ENCODE measurements at places on chromosomes 11 and 22.

DNA sequence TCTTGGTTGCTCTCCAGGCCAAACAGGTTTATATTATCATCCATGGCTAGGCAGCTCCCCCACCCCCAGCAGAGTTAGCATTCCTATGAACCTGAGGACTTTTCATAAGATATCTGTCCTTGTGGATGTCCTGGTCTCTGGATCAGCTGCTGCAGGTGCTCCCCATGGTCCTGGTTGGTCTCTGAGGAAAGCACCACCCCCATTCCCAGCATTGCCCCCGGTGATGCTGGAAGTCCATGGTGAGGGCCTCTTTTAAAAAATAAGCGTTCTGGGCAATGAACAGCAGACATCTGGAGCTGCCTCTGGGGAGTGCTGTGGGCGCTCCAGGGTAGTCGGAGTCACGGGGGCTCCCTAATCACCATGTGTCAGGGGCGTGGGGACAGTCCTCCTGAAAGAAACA lies 26.6 kb downstream of the DKK3 start:
- no peak for DNase-seq

GRCh38 chr11:128695539-128696221 lies 1.8 kb downstream of the FLI1 start:
- no peak for DNase-seq

DNA sequence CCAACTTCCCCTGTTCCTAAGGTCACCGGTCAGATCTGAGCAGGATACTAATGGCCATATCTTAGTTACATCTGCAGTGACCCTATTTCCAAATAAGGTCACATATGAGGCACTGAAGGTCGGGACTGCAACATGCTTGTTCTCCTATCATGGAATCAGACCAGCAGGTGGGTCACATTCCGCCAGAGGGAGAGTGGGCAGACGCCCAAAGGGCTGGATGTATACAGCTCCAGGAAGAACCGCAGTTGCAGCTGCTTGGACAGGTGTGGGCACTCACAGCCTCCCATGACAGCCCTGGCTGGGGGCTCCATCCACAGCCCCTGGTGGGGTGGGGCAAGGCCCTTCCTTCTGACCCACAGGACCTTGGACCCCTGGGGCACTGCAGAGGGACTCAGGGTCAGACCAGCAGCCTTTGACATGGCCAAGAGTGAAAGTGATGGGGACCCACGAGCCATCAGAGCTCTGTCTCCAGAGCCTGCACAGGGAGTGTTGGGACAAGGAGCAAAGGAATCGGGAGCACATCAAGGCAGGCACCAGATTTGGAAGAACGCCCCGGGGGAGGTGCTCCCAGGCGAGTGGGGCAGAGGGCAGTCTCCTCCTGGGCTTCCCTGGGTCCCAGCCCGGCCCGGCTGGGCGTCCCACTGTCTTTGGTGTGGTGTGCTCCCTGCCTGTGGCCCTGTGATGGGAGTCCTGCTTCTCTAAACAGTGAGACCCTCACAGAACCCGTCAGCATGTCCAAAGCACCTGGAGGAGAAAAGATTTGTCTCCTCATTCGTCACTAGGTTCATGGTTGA lies 13.3 kb upstream of the CD81 start:
- no peak for DNase-seq

DNA sequence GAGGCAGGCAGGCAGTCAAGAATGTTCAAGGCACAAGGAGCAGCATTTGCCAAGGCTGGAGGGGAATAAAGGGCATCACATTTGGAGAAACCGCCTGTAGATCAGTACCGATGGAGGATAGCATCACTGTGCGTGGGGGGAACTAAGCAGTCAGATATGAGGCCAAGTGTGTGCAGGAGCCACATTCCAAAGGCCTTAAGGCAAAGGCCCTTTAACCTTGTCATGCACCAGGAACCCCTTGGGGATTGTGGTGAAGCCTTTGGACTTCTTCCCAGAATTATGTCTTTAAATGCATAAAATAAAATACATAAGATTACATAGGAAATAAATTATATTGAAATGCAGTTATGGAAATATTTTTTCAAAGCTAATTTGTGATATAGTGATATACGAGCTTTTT lies 532.1 kb downstream of the BUD13 start:
- no peak for DNase-seq

DNA sequence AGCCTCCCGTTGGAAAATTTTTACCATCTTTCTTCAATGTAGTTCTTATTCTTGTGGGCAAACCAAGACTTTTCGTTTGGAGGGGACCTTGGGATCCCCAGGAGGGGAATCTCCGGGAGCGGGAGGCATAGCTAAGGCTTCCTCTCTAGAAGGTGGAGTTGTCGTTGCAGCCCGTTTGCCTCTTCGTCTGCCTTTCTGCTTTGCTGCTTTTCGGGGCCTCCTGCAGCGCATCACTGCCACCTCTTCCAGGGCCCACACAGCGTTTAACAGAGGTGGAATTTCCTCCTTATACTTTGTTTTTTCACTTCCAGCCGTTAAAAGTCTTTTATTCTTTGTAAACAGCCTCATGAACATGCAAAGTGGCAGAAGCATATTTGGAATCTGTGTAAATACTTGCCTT lies 3.5 kb upstream of the IFITM3 start:
- no peak for DNase-seq

- no peak for DNase-seq
These were observed 406.2 kb downstream of the METTL15 start for GRCh38 chr11:28514391-28514790.

DNA sequence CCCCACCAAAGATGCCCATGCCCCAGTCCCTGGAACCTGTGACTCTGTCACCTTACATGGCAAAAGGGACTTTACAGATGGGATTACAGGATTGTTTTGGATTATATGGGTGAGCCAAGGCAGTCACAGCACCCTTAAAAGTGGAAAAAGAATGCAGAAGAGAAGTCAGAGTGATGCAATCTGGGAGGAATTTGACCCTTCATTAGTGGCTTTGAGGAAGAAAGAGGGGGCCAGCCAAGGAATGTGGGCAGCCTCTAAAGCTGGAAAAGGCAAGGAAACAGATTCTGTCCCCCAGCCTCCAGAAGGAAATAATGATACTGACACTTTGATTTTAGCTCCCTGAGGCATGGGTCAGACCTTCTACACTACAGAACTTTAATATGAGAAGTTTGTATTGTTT lies 257.3 kb upstream of the ISX start:
- DNase-seq, result no peak
